ENCODE measurements at places on chromosomes 1 and 21.

DNA sequence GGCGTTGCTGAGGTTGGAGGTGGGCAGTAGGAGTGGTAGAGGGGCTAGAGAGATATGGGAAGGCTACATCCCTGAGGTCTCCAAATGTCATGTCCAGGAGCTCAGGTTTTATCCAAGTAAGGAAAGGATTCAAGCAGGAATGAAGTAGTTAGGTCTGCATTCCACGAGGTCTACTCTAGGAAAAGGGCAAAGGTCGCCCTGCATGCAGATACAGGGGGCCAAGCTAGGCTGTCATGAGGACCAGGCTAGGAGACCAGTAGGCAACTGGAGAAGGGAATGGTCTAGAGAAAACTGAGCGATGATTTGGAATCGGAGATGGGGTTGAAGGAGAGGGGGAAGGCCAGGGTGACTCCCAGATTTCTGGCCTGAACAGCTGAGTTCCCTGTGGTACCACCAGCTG is 48.7 kb downstream of the IRF2BP2 start:
- DNase-seq: no peak

DNA sequence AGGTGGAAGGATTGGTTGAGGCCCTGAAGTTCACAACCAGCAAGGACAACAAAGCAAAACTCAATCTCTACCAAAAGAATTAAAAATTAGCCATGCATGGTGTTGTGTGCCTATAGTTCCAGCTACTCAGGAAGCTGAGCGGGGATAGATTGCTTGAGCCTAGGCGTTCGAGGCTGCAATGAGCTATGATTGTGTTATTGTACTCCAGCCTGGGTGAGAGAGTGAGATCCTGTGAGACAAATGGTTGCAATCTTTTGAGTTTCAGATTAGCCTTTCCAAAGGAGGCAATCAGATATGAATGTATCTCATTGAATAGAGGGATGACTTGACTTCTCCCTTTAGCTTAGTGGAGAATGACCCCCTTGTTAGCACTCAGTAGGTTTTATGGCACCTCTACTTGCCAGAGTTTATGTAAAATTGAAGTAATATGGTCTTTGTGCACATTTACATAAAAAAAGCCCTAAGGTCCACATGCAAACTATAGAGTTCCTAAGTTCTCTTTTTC is 105.6 kb upstream of the OLFM3 start:
- no peak for DNase-seq

- no peak for DNase-seq
Measured at GRCh38 chr1:168365719-168366479, 85.2 kb downstream of the TBX19 start.

- DNase-seq: no peak
Measured at GRCh38 chr1:212067787-212068186, 32.2 kb downstream of the DTL start.

- DNase-seq: no peak
Measured at GRCh38 chr21:36747815-36748383, 49.0 kb downstream of the SIM2 start.

GRCh38 chr1:28902738-28903137 is 11.6 kb upstream of the EPB41 start:
- no peak for DNase-seq
